ENCODE measurements at places on chromosomes 7 and 10.

- no peak for DNase-seq
These were observed 24.2 kb downstream of the PIP4K2A start for GRCh38 chr10:22690158-22690557.

GRCh38 chr10:103551619-103552602 lies 58.4 kb downstream of the NEURL1 start:
- DNase-seq = no peak

GRCh38 chr7:13850185-13850752 lies 139.2 kb downstream of the ETV1 start:
- DNase-seq = peak; percentile 99

DNA sequence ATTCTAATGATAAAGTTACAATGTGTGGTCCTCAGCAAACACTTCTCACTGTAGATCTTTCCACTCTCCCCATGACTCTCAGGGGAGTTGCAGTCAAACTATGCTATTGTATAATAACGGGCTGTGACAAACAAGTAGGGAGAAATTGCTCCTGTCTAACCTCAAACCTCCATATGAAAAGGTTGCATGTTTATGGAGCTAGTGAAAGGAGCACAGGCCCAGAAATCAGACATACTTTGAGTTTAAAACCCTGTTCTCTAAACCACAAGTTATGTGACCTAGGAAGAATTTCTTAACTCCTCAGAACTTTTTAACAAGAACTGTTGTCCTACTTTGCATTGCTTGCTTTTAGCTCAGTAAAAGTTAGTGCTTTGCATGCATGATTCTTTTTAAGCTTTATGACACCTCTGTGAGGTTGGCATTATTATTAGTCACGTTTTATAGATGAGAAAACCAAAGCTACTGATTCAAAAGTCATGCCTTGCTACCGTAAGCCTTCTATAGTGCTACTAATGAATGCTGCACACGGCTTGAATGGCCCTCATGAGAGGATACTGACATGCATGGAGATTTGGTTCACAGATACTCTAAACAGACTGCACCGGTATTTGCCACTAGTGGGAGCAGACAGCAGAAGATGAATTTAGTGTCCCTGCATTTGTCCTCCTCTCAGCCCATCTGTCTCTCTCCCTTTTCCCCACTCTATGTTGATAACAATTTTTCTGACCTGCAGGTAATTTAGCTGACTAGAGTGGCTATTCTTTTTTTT lies 129.5 kb upstream of the PCGF5 start:
- DNase-seq = no peak

- no peak for DNase-seq
These were observed 32.9 kb downstream of the TACC2 start for GRCh38 chr10:122021828-122022227.

GRCh38 chr7:94190599-94191061 lies 186.5 kb upstream of the BET1 start:
- DNase-seq = no peak

GRCh38 chr10:77080361-77081027 lies 557.1 kb downstream of the KCNMA1 start:
- no peak for DNase-seq

DNA sequence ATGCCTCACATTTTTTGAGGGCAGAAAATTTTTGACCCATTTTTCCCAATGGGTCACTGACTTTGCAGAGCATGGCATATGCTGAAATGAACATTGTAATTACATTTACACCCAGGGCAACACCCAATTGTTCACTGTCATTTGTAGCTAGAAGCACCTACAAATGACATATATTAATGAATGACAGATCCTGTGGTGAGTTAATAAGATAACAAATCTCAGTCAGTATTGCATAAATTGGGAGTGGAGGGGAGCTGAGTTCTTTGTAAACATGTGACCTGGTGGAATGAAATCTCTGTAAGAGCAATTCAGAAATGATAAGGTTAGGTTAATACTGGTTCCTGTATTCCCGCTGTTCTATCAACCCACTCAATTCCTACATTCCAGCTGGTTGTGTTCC lies 255.1 kb upstream of the LRRN3 start:
- no peak for DNase-seq

GRCh38 chr10:116476461-116476860 lies 48.8 kb downstream of the PNLIPRP3 start:
- no peak for DNase-seq

- no peak for DNase-seq
These were observed 16.2 kb downstream of the CCNY start for GRCh38 chr10:35352512-35352911.
